Stimulated activated CD4-positive, alpha-beta T cell treated with anti-CD3 and anti-CD28 coated beads, Interleukin-15, amount 100 ng/mL, for 48 hours (primary cell): ENCODE measurements at places on chromosomes 5 and 9.

DNA sequence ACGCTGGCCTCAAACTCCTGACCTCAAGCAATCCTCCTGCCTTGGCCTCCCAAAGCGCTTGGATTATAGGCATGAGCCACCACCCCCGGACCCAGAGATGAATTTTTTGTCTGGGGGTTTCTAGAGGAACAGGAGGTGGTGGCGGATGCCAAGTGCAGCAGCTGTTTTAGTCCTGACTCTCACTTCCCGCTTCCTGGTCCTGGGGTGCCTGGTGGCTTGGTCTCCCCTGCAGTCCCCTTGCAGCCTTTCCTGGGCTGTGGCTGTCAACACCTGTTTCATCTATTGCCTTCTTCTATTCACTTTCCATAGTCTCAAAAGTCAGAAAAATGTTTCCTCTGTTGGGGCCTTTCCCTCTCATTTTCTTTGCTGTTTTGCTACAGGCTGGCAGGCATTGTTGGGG lies 6.5 kb upstream of the NHP2 start:
- DNase-seq: no peak

GRCh38 chr9:131289301-131290035 lies at the start of gene PLPP7:
Gene PLPP7, plus strand, starts transcription at chr9:131289723. Its CDS starts 275 bp downstream, at chr9:131289998.
- DNase-seq: no peak

GRCh38 chr5:111242606-111243005 lies 18.4 kb downstream of the CAMK4 start:
- DNase-seq: no peak

GRCh38 chr9:35035851-35036701 lies 36.3 kb downstream of the VCP start:
- DNase-seq: peak; percentile 25

DNA sequence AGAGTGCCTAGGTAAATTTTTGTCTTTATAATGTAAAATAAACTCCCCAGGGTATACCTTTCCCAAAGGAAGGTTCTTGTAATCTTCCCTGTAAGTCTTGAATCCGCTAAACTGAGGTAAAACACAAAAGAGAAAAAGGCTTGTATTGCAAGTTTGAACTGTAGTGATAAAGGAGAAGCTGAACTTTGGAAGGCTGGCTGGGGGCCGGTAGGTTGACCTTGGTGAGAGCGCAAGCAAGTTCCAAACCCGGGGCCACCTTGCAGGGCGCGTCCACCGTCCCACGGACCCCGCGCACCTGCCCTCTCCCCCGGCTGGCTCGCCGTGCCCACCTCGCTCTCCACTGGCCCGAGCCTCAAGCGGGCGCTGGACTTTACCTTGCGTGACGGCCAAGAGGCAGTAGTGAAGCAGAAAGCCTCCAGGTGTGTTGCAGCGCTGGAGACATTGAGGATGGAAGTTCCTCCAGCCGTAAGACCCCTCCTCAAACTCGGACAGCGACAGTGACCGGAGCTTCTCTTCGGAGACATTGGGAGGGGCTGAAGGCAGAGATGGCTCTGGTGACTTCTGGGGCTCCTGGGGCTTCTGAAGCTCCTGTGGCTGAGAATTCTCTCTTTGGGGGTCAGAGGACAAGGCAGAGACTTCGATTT lies 428 bp downstream of the SLCO4C1 start:
- DNase-seq: no peak

DNA sequence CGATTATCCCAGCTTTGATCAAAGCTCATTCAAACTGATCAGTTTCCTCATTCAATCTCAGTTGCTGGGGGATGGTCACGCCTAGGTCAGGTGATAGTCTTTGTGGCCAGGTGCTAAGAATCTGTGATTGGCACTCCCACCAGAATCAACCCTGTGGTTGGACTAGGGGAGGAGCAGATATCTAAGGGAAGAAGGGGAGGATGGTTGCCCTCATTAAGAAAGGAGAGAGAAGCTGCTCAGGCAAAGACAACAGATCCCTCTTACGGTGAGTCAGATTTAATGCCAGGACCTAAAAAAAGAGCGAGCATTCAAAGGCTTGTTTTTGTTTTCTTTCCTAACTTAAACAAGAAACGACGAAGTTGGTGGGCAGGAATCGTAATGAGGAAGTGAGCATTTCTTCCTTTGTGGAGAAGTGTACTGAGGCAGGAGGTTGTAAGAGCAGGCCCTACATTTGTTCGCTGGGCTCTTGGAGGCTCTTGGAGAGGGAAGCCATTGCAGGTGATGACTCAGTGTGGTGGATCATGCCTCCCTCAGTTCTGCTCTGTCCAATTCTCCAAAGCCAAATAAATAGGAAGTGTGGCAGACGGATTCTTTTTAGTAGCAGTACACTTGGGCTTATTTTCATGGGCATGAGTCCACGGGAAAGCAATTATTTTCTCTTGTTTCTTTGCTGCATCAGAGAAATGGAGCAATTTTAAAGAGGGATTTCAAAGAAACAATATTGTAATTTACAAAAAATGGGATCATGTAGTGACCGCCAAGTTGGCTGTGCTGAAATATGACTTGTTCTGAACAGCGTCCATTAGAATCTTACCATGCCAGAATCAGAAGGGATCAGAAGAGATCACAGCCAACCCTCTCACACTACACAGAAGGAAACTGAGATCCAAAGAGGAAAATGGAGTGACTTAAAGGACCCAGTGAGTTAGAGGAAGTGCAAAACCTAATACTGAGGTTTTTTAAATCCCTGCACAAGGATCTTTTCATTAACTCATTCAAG lies 18.7 kb upstream of the TGFBR1 start:
- DNase-seq: no peak

DNA sequence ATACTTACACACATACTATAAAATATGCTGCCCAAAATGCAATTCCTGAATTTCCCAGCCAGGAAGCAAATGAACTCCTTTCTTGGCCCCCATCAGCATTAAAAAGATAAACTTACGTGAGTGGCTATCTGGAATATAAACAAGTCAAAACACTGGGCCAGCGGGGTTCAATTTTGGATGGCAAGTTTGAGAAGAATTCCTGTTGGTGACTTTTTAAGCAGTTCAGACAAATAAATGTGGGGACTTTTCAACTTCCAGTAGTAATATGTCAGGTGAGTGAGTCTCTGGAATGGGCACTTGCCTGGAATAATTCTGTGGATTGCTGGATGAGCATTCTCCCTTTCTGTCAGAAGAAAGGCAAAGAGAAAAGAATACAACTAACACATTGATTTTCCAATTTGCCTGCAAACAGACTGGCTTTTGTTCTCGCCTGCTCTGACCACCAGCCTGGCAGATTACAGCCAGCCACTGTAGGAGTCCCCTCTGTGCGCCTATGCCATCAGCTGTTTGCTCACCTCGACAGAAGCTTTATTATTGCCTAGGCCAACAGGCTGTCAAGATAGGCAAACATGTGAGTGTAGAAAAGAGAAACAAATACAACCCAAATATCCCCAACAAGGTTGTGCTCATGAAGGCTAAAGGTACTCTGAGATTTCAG lies 78.6 kb downstream of the MRPS27 start:
- DNase-seq: no peak

DNA sequence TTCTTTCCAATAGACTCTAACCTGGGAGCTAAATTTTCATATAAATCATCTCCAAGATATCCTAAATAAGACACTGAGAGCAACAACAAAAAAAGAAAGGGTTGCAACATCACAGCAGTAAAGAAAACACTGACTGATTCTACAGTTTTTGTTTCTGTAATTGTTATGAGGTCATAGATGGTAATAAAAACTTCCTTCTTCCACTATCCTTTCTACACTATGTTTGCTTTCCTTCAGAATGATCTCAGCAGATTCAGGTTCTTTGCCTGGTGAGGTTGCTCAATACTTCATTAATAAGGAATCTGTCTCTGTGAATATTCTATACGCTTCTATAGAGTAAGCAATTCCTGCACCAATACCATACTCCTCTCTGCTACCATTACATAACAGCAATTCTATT lies 835.6 kb upstream of the GRAMD2B start:
- no peak for DNase-seq

DNA sequence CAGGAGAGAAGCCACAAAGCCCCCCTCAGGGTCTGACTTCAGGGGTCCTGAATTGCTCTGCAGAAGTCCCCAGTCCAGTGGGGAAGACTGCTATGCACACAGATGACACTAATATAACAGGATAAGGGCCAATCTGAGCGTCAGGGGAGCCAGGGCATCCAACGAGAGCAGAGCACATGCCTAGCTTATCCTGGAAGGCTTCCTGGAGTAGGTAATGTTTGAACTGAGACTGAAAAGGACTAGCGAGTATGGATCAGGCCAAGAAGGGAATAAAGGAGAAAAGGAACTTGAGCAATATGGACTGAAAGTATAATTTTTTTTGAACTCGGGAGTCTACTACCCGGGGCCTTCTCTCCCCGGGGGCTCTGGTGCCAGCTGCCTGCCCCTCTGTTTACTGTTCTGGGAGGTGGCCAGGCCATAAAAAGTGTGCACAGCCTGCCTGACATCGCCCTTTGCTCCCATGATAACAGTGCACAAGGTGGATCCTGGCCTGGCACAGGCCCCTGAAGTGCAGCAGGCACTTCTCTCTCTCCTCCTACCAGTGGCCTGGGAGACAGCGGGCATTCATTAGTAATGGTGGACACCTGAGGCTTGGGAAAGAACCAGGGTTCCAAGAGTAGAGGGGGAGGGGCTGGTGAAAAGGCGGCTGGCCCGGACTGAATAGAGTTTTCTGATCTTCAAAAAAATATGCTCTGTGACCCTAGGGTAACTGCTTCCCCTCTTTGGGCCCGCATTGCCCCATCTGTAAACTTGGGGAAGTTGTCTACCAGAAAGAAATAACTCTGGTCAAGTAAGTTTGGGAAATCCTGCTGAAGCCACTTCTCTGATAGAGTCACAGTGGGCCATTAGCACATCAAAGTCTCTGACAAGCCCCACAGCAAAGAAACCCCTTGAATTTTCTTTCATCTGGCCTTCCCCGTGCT lies 4.6 kb upstream of the SLC6A7 start:
- no peak for DNase-seq

DNA sequence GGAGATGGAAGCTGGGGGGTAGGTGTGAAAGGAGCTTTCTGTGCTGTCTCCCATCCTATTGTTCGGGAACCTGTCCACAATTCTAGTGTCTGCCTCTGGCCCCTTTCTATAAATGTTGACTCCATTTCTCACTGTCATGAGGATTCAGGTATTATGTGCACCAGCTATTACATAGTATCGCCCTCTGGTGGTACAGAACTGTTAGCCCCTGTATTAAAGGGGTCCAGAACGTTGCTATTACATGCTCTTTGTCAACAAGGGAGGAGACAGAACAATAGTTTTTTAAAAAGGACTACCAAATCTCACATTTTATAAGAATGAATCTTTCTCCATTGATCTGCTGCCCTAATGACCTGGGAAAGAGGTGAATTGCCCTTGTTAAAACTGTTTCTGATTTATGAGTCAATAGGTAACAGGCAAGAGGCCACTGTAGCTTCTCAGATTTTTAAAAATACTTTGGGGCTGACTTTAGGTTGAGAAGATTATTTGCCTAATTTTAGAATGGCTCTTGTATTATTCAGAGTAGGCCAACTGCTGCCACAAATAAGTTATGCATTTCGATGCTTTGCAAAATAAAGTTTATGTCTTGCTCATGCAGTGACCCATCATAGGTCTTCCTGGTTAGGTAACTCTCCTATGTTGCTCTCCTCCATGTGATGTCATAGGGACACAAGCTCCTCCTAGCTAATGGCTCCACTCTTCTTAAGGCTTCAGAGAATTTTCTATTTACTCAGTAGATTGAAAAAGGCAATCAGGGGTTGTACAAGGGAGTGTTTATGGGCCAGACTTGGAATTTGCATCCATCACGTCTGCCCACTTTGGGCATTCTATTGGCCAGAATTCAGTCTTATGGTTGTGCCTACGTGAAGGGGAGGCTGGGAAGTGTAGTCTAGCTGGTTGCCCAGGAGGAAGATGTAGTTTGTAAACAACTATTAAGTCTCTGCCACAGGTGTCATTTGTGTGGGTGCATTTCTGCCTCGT lies 20.8 kb downstream of the DCANP1 start:
- no peak for DNase-seq

DNA sequence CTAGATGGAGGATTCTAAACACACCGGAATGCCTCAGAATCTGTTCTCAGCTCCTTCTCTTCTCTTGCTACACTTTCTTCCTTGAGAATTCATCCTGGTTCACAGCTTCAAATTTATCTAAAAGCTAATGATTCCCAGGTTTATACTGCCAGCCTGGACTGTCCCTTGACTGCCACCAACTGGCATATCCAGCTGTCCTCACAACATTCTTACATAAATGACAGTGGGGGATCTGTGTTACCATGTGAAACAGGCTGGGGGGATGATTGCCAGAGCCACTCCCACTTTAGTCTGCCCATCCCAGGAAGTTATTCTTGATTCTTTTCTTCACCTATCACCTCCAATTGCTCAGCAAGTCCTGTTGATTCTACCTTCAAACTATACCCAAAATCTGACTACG lies 27.2 kb upstream of the ZFR start:
- DNase-seq: no peak

- DNase-seq: no peak
Measured at GRCh38 chr9:33718987-33719386, 76.4 kb upstream of the PRSS3 start.

DNA sequence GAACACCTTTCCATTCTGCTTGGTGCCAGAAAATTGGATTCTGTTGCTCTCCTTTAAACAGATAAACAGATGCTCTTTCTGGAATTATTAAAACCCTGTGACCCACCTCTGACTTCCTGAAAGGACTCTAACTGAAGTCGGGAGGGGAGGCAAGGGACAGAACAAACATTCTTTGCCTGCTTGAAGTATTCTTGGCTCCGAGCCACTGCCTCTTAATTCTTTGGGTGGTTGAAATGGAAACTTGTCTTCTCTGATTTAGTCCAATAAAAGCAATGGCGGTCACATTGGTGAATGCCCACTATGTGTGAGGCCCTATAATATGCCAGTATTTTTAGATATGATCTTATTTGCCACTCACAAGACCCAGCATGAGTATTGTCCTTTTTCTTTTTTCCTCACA lies 236.8 kb downstream of the SLIT3 start:
- DNase-seq: no peak

- DNase-seq: no peak
Measured at GRCh38 chr5:156675395-156675794, 174.7 kb upstream of the PPP1R2B start.

- no peak for DNase-seq
Measured at GRCh38 chr5:16067415-16067814, 112.2 kb downstream of the MARCHF11 start.

GRCh38 chr5:862367-863243 lies 11.8 kb upstream of the ZDHHC11 start:
- DNase-seq: no peak

DNA sequence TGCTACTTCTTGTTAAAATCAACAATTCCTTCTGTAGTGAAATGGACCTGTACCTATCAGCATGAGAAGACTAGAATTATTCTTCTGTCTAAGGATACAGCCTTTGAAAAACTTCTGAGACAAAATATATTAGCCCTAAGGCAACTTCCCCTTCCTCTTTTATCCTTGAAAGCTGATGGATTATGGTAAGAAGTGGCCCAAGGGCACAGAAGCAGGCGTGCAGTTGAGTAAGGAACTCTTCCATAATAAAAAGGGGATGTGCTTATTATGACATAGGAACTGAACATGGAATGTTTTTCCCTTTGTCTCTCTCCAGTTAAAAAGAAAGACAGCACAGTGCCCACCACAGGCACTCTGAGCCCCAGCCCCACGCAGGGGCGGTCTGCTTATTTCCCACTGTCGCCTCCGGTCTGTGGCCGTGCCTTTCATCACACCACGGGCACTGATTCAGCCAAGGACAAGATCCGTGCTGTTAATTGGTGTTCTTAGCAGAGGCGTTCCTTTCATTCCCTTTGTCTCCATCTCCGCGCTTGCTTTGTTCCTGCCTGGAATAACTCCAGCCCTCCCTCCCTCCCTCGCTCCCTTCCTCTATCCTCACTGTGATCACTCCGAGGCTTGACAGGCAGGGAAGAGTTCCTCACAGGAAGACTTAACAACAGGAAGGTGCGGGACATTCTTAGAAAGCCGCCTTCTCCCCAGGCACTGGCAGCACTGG lies 135.9 kb upstream of the OTULINL start:
- DNase-seq: no peak
